ENCODE measurements at places on chromosomes 2 and 18.
A peak's percentile ranks its signal among the peaks of the same experiment; 100 is the strongest.

DNA sequence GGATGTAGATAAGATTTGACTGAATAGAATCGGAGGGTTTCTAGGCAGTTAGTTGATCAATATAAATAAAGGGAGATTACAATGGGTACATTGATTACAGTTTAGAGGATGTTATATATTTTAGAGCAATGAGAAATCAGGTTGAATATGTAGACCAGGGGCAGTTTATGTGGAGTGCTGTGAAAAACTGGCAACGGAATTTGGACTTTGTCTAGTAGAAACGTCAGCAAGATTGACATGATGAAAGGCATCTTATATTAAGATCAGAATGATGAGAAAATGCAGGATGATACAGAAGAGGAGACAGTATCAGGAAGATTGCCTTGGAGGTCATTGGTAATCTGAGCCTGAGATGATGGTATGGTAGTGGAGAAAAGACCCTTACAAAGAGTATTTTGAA is 39.9 kb downstream of the RAB10 start:
- no peak for DNase-seq

DNA sequence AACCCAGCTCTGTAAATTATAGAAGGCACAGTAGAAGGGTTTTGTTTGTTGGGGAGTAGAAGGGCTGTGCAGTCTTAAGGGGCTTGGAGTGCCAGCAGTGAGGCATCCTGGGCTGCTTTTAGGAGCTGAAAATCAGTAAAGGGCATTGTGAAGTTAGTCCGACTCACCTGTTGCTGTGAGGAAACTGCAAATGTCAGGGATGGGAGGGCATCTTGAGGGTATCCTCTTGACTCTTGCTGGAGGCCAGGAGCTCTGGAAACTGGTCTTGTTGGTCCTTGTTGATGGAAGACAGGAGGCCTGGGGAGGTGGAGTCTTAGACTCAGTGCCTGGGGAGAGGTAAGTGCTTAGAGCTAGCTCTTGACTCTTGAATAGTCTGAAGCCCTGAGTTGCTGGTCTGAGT is 14.1 kb downstream of the CEP192 start:
- DNase-seq: no peak

- peak; percentile 25 for DNase-seq
Observed at GRCh38 chr2:208033701-208034502, 8.6 kb upstream of the PLEKHM3 start.

DNA sequence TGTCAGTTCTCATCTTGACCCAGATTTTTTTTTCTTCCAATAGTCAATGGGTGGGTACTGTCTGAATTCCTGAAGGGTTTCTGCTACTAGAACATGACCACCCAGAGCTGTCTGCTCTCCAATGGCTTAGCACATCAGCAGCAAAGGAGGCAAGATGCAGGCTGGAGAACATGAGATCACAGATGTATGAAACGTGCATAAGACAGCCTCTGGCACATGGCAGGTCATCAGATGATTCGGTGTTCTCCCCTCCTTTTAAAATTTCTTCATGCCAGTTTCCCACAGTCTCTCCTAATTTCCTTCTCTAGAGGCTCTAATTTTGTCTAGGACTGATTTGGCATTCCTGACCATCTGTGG is 359.3 kb upstream of the TNP1 start:
- DNase-seq: no peak

GRCh38 chr2:185934232-185934631 is 195.6 kb downstream of the FSIP2 start:
- DNase-seq: no peak

GRCh38 chr2:131646669-131647297 is 119.1 kb downstream of the CCDC74A start:
- DNase-seq: peak; percentile 11

DNA sequence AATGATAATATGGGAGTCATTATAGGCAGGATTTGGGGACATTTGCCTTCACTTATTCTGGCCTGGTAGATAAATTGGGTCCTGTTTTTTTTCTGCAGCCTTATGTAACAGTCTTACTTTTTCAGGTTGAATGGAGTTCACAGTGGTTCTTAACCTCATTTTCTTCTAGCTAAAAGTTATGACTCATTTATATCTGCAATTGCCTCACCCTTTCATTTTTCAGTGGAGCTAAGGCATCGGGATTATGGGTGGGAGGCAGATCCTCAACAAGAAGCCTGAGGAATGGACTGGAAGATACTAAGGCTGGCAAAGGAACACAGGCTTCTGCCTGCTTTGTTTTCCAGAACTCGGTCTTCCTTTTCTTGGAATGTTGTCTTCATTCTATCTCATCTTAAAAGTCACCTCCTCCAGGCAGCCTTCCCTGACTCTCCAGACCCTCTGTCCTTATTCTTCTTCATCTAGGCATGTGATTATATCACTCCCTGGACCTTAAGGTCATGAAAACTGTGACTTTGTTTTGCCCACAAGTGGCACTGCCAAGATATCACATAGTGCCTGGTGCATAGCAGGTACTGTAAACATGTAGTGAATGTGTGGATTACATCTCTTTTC is 41.0 kb upstream of the ACSL3 start:
- DNase-seq: no peak

- DNase-seq: no peak
Observed at GRCh38 chr18:57538614-57539013, 47.9 kb downstream of the FECH start.

- DNase-seq: no peak
Observed at GRCh38 chr2:26612034-26612433, 29.1 kb downstream of the CIB4 start.

GRCh38 chr2:45943219-45944044 is 292.0 kb downstream of the PRKCE start:
- no peak for DNase-seq

DNA sequence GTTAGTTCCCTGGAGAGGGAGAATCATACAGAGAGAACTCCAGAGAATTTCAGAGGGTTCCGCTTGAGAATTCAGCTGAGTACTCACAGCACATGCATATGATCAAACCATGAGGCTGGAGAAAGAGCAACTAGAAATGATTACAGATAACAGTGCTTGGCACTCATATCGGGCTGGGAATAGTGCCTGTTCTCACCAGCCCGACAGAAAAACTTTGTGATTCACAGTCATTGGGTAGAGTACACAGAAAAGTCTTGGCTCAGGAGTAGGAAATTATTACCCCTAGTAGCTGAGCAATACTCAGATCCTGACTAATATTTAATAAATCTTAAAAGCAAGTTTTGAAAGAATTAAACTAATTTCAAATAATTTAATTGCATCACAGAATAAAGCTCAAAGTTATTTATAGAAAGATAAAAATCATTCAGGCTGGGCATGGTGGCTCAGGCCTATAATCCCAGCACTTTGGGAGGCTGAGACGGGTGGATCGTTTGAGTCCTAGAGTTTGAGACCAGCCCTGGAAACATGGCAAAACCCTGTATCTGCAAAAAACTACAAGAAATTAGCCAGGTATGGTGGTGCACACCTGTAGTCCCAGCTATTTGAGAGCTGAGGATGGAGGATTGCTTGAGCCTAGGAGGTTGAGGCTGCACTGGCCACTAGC is 6.8 kb downstream of the WDPCP start:
- DNase-seq: no peak

GRCh38 chr2:45199973-45200372 is 190.7 kb upstream of the SIX2 start:
- DNase-seq: no peak

DNA sequence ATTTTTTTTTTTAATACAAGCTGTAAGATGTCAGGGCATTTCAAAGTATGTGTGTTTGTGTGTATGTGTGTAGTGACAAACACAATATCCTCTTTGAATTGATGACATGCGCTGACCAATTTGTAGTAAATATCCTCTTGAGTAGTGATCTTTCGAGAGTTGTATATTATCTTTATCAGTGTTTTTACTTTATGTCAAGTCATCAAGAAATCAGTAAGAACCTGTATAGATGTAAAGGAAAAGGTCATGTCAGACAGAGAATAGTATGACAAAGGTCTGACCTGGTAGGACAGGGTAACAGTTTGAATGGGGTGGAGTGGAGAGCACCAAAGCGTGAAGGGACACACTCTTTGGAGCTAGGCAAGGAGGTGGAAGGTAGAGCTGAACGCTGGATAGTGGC is 1931.4 kb upstream of the CELF4 start:
- DNase-seq: no peak

DNA sequence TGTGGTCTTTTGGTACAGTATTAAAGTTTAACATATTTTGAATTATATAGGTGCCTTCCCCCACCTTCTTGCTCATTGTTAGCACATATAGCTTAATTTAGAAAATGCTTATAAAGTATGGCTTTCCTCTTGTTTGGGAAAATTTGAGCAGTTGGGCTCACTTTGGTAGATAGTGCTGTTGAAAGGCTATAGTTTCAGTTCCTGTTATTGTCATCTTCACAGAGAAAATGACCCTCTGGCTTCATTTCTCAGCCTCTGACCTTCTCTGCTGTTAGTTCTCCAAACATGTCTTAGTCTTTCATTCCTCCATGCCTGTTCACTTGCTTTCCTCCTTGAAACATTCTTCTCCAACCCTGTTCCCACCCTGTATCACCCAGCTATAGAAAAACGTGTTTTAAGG is 200.6 kb downstream of the WDR7 start:
- DNase-seq: peak; percentile 73

DNA sequence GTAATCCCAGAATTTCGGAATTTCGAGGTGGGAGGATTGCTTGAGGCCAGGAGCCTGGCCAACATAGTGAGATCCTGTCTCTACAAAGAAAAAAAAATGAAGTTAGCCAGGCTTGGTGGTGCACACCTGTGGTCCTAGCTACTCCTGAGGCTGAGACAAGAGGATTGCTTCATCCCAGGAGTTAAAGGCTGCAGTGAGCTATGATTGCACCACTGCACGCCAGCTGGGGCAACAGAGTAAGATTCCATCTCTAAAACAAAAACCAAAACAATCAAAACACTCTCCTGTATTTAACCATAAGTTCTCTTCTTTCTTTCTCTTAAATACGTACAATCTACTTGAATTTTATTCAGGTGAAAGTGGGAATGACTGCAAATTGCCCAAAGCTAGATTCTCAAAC is 33.8 kb upstream of the NEDD4L start:
- no peak for DNase-seq

DNA sequence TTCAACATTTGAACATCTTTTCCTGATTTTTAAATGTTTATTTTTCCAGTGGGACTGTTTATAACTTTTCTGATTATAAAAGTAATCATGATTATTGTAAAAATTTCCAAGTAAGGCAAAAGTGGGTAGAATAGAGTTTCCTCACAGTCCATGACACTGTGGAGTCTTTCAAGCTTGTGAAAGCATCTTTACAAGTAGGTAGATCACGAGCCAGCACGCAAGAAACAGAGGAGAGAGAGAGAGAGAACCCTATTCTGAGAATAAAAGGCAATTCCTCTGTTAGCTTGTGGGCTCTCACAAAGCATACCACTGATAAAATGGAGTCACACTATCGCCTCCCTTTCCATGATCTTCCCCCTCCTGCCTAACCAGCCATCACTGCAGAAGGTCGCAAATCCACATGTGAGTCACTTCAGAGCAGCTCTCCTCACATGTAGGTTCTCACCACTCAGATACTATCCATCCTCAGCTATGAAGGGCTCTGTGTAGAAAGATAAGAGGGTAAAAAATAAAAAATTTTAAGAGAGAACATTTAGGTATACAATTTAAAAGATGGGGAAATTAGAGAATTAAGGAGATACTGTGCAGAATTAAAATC is 40.3 kb downstream of the AAK1 start:
- DNase-seq: no peak

DNA sequence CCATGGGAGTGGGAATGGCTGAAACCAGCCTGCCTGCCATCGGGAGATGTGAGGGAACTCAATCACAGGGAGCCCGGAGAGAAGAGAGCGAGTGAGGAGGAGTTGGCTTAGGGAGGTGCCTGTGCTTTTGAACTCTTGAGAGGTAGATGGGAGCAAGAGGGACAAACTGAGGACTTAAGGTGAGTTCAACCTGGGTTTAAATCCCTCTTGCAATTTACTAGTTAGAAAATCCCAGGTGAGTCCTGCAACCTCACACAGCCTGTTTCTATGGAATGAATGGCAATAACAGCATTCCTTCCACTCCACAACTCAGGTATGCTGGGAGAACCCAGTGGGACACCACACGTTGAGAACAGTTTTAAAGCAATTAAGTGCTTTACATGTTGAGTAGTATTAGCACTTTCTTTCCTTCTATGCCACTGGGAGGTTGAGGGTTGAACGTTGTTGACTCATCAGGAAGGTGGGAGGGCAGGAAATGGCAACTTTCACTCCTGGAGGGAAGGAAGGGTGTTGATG is 57.3 kb downstream of the VIT start:
- no peak for DNase-seq

DNA sequence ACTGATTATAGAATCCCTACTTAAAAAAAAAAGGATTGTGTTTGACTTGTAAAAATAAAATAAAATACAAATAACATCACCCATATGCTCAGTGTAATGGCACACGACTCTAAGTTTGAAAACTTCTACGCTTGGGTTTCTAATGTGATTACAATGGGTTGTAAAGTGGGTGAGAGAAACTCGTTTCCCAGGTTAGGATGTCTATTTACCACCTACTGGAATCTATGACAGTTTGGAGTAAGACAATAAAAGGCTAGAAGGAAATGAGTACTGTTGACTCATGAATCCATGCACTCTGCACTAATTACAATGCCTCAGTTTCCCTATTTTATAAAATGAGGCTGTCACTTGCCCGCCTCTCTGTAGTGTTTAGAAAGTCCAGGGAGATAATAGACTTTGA is 204.2 kb upstream of the FBXO11 start:
- DNase-seq: no peak

DNA sequence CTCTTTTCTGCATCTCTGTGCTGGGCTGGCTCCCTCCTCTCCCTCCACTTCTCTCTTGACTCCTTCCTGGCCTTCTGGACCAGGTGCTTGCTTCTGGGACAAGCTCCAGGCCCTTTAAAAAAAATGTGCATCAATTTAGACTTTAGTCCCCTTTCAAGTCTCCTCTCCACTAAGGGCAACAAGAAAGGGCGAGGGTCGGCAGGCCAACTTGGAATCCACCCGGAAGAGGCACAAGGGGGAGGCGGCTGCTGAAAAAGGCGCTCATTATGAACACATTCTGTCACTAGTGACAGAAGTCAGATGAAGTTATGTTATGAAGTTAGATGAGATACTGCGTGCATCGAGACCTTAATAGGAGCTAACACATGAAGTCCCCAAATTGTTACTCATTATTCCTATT is 13.6 kb upstream of the RHOB start:
- DNase-seq: no peak

GRCh38 chr2:225041851-225042799 is at the start of gene DOCK10:
DOCK10 (minus strand) TSS chr2:225042468; CDS start chr2:225042374, 94 bp downstream.
- peak; percentile 44 for DNase-seq

DNA sequence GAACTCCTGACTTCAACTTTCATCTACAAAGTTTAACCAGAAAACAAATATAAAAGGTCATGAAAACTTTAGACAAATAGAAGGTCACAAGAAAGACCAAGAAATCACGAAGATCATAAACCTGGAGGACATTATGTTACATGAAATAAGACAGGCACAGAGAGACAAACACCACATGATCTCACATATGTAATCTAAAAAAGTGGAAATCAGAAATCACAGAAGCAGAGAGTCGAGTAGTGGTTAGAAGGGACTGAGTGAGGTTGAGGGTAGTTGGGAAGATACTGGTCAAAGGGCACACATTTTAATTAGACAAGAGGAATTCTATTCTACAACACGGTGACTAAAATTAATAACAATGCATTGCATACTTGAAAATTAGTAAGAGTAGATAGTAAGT is 1.4 kb downstream of the GCFC2 start:
- peak; percentile 14 for DNase-seq

- no peak for DNase-seq
Observed at GRCh38 chr2:67660871-67661270, 263.7 kb downstream of the ETAA1 start.

GRCh38 chr2:238904716-238905115 is 56.8 kb downstream of the TWIST2 start:
- DNase-seq: no peak

Measured in suppressor macrophage (primary cell).